ENCODE measurements at places on chromosomes 7 and 10. TPM values are rescaled to one million over a fixed set of nuclear protein-coding genes. Genes with fewer than 3 reads are reported as not detected.

DNA sequence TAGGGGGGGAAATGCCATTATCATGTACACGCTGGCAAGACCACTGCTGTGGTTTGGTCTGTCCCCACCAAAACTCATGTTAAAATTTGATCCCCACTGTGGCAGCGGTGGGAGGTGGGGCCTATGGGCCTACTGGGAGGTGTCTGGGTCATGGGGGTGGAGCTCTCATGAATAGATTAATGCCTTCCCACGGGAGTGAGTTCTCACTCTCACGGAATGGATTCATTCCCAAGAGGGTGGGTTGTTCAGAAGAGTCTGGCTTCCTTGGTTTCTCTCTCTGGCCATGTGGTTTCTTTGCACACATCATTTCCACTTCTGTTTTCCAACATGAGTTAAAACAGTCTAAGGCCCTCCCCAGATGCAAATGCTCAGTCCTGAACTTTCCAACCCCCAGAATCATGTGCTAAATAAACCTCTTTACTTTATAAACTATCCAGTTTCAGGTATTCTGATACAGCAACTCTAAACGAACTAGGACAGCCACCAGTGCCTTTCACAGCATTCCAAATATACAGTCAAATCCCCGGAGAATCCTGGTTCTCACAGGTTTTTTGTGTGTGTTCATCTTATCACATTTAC, 44.3 kb downstream of the SMURF1 start:
- no peak for DNase-seq

GRCh38 chr7:158461824-158462223, 125.8 kb downstream of the PTPRN2 start:
- DNase-seq: no peak

The ARPC1B gene
- 52.9 TPM for polyA plus RNA-seq

GRCh38 chr7:76179686-76180085, 22.0 kb upstream of the SRRM3 start:
- DNase-seq: no peak

- DNase-seq: no peak
These were observed 146.7 kb upstream of the COL1A2 start for GRCh38 chr7:94247970-94248369.

The MMP21 gene
- 0.20 TPM for polyA plus RNA-seq

GRCh38 chr7:75981453-75982305, 12.7 kb downstream of the TMEM120A start:
- peak; percentile 59 for DNase-seq

- DNase-seq: no peak
These were observed 18.1 kb upstream of the KNDC1 start for GRCh38 chr10:133141958-133142340.

- no peak for DNase-seq
These were observed 526.4 kb downstream of the KIF20B start for GRCh38 chr10:90227786-90228185.

DNA sequence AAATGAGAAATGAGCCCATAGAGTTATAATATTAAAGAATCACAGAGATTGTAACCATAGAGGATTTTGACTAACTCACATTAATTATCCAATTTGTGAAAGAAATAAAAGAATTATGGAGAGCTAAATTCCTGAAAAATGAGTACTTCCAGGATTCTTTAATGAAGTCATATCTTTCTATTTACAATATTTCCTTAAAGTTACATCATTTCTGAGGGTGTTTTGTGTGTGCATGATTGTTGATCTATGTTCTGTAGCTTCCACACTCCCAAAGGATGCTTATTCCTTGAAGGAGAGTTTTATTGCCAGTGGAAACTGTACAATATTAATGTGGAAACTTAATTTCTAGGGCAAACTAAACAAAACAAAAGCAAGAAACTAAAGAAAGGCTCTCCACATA, 299.6 kb downstream of the MDFIC start:
- DNase-seq: no peak

The TAS2R5 gene
- 0.41 TPM for polyA plus RNA-seq

GRCh38 chr10:11667756-11668155, 56.3 kb upstream of the USP6NL start:
- DNase-seq: no peak

The SLC26A4 gene
- 0.23 TPM for polyA plus RNA-seq

GRCh38 chr10:124688889-124689670, 55.1 kb downstream of the FAM53B start:
- DNase-seq: peak; percentile 2

DNA sequence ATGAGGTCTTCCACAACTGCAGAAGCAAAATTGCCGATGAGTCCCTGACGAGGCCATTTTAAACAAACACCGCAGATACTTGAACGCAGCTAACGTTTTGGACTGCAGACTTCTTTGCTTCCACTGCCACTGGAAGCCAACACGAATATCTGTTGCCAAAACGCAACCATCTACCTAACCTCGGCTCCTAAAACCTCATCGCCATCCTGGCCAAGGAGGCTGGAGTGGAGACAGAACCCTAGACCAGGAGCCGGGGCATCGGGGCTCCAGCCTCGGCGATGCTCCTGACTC, 493 bp downstream of the WDR91 start:
- no peak for DNase-seq

- no peak for DNase-seq
These were observed 201.5 kb downstream of the ADAM12 start for GRCh38 chr10:126186766-126187165.

The CFAP46 gene
- 1.00 TPM for polyA plus RNA-seq

The STMP1 gene
- polyA plus RNA-seq: 30.8 TPM

The ALKBH4 gene
- polyA plus RNA-seq: 7.3 TPM

DNA sequence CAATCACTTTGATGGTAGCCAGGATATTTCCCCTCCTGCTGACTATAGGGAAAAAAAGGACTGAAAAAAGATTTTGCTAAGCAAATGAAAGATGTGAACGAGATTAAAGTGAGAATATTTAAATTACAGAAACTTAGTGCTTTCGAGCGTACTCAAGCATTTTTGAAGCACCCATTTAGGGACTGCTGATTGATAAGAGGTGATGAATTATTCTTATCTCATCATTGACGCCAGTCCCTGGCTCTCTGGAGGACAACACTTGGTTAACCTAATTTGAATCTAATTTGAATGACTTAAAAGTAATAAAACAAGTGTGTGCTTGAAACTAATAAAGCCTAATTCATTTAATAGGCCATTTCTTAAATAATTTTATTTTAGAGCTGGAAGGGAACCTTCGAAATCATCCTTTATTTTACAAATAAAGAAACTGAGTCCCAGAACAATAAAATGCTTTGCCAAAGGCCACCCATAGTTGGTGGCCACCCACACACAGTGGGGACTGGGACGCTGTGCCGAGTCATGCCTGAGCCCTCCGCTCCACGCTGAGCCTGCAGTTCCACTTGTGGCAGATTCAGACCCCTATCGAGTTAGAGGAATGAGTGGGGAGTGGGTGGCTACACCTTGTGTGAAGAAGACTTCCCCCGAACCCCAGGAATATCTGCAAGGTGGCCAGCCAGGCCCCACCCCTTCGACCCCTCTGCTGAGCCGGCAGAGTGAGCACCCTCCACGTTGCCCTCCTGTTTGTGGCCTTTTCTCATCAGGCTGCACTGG, 61.1 kb upstream of the SAMD8 start:
- no peak for DNase-seq

The SPDYE2B gene
- polyA plus RNA-seq: not detected

The SLC35G1 gene
- 3.8 TPM for polyA plus RNA-seq

The FAM237B gene
- polyA plus RNA-seq: not detected

DNA sequence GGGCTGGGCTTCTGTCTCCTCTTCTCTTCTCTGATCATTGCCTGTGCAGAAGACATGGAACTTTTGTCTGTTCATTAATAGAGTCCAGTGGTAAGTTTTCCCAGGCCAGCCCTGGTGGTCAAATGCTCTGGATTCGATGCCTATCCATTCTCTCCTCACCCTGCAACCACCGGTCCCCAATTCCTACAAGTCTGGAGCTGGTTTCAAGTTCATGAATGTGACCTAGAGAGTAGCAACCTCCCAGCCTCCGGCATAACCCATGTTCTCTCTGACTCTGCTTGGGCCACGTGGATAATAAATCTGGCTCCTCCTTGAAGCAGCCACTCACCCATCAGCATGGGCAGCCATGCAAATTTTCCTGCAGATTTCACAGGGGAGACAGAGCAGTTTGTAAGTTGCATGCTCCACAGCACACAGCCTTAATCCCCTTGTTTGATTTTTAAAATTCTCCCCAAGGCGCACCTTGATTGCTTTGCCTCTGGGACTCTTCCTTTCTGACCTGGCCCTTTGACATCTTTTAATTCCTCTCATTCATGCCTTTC, 37.3 kb upstream of the PDZD8 start:
- no peak for DNase-seq

DNA sequence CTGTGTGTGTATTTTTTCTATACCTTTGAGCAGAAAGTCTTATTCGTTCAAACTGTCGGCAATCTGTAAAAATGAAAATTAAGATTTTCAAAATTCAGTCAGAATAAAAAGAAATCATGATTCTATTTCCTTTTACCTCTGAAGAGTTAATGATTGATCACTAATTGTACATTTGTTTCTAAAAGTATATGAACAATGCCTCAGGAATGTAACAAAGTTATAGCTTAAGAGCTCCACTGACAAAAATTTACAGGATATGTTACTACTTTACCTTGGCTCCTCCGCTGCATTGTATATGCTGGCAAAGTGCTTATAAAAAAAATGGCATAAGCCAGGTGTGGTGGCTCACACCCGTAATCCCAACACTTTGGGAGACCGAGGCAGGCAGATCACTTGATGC, 225.7 kb downstream of the VTI1A start:
- no peak for DNase-seq

DNA sequence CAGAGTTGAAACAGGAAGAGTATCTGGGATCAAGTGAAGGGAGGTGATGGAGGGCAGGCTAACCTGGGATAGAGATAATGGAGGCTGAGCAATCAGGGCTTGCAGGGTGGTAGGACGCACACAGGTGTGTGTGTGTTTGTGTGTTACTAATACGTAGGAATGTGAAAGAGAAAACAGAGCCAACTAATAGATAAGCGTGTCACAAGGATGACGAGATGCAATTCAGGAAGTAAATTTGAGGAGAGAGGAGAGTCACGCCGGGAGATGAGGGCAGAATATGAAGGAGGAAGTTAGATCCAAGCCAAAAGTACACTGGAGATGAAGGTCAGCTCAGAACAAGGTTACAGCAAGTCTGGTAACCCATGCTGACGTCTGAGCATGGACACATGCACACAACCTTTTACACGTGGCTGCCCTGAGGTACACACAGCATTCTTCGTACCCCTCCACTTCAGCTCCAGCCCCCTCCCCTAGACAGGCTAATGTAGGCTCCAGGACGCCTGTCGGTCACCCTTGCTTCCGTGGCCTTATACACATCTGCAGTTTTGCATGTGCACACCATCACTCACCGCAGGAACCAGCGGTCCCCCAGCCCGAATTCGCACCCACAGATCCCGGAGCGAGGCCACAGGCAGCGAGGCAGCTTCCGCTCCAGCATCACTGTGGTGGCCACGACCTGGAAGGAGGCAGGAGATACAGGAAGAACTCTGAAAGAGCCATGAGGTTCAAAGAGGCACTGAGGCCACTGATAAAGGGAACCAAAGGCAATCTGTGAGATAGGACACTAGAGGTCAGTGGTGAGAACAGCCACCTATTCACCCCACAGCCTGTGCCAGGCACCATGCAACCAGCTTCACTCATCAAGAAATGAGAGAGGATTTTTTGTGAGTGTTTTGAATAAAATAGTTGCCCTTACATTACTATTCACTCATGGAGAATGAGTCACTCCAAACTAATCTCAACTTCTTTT, 23.7 kb upstream of the TRPV6 start:
- DNase-seq: no peak

The TACC2 gene
- 234 TPM for polyA plus RNA-seq

The AKR1C8 gene
- polyA plus RNA-seq: 0.32 TPM

The LMOD2 gene
- 849 TPM for polyA plus RNA-seq

GRCh38 chr10:132135053-132135872, 51.5 kb upstream of the DPYSL4 start:
- DNase-seq: peak; percentile 45

The FFAR4 gene
- 0.14 TPM for polyA plus RNA-seq

DNA sequence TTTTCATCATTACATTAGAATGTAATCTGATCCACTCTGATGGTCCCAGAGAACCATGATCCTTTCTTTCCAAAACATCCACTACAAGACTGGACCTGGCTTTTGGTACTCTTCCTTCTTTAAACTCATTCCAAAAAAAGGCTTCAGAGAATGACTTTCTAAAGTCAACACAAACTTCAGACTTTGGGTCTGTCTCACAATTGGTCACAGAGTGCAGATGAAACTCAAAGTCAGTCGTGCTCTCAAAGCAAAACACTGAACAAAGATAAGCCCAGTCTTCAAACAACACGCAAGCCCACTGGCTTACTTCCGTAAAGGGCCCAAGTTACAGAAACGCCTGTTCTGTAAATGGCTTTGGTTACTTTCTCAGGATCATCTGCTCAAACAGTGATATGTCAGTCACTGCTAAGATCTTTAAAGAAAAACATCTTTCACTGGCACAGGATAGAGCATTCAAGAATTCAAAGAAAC, 250.9 kb upstream of the MKLN1 start:
- no peak for DNase-seq

- no peak for DNase-seq
These were observed 141.6 kb downstream of the HIBADH start for GRCh38 chr7:27520815-27521790.

The PDCD4 gene
- polyA plus RNA-seq: 39.8 TPM

The SPDYE5 gene
- polyA plus RNA-seq: not detected

The TMEM273 gene
- polyA plus RNA-seq: 23.6 TPM

The ANXA8L1 gene
- polyA plus RNA-seq: 0.16 TPM

DNA sequence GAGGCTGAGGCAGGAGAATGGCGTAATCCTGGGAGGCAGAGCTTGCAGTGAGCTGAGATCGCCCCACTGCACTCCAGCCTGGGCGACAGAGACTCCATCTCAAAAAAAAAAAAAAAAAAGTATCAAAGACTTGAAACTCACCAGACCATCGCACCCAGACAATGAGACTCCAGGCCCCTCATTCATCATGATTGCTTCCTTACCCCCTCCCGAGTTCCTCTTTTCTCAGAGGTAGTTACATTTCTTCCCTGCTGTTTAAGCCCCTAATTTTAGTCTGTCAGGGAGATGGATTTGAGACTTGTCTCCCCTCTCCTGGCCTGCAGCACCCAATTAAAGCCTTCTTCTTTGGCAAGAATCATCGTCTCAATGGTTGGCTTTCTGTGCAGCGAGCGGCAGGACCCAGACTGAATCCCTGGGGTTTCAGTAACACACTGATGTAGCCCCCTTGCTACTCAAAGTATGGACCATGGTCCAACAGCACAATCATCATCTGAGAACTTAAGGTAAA, 19.4 kb upstream of the TPST1 start:
- no peak for DNase-seq

DNA sequence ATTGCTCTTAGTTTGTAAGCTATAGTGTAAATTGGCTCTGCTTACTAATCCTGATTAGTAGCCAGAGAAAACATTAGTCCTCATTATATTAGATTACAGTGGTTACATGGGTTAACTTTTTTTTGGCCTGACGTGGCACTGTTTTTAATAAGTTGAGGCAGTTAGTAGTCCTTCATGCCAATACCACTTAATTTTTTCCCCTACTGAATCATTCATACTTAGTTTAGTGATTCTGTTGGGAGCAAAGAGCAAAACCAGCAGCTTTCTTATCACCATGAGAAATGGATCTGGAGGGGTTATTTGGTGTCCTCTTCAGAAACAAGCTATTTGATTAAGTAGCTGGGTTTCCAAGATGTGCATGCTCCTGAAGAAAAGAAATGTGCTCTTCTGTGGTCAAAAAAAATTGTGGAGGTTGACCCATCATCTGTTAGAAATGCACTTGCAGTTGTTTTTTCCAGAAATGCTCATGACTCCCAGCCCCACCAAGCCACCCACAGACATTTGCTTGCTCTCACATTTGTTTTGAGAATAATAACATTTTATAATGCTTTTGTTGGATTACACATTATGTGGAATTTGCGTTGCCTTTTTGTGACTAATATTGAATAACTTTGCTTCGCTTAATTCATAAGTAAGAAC, 258.5 kb downstream of the HDAC9 start:
- no peak for DNase-seq

GRCh38 chr7:50022451-50022850, 70.6 kb downstream of the ZPBP start:
- no peak for DNase-seq

Data from right cardiac atrium (tissue), 5 donors.